ENCODE measurements at places on chromosomes 11 and 22. TPM values are rescaled to one million over a fixed set of nuclear protein-coding genes. Genes with fewer than 3 reads are reported as not detected.

- H3K4me1 ChIP-seq, result no peaks in the 10 kb centered on the region
- H3K27ac ChIP-seq, result no peak overlapping the region
- no peaks in the 10 kb centered on the region for H3K36me3 ChIP-seq
- H3K4me3 ChIP-seq, result no peak overlapping the region
- DNase-seq, result no peak
- no peaks in the 10 kb centered on the region for H3K27me3 ChIP-seq
Measured at GRCh38 chr11:130480186-130480585, 31.7 kb downstream of the ADAMTS15 start.

- no peaks in the 10 kb centered on the region for H3K36me3 ChIP-seq
- DNase-seq, result no peak
- H3K4me3 ChIP-seq, result peak overlapping the region; percentile 20
- peaks cover 12% of the 10 kb centered on the region for H3K4me1 ChIP-seq
Measured at GRCh38 chr11:8354622-8355415, 91.1 kb upstream of the LMO1 start.

GRCh38 chr11:45180179-45180847 is 33.9 kb downstream of the PRDM11 start:
- peaks cover 6% of the 10 kb centered on the region for H3K27me3 ChIP-seq
- DNase-seq, result no peak
- H3K27ac ChIP-seq, result no peak overlapping the region
- no peaks in the 10 kb centered on the region for H3K36me3 ChIP-seq
- peaks cover 6% of the 10 kb centered on the region for H3K4me1 ChIP-seq

DNA sequence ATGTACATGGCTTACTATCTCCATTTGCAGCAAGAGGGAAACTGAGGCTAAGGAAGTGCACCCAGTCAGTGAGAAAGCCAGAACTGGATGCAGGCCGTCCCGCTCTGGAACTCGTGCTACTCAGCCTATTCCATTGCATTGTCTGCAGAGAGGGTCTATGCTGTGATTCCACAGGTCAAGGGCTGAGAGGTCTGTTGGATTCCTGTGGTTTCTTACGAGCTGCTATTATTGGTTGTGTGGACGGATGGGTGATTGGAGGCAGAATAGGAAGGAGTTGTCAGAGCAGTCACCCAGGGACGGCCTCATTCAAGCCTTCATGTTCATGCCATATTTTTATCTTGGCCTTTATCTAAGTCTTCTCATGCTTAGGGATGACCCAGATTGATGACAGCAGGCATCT is 33.4 kb downstream of the SCGB1A1 start:
- H3K36me3 ChIP-seq, result no peaks in the 10 kb centered on the region
- DNase-seq, result no peak
- no peaks in the 10 kb centered on the region for H3K4me1 ChIP-seq
- no peak overlapping the region for H3K4me3 ChIP-seq
- peaks cover 1% of the 10 kb centered on the region for H3K27me3 ChIP-seq

GRCh38 chr11:46738887-46739286 is 19.9 kb downstream of the F2 start:
- H3K4me1 ChIP-seq, result no peaks in the 10 kb centered on the region
- peaks cover 8% of the 10 kb centered on the region for H3K36me3 ChIP-seq
- H3K27me3 ChIP-seq, result no peaks in the 10 kb centered on the region

GRCh38 chr22:17749605-17750395 is 24.5 kb downstream of the BID start:
- H3K4me3 ChIP-seq, result no peak overlapping the region
- H3K4me1 ChIP-seq, result no peaks in the 10 kb centered on the region
- H3K27me3 ChIP-seq, result no peaks in the 10 kb centered on the region
- peaks cover 10% of the 10 kb centered on the region for H3K36me3 ChIP-seq

GRCh38 chr11:130146796-130147195 is 12.8 kb upstream of the ST14 start:
- no peak for DNase-seq
- H3K27ac ChIP-seq, result no peak overlapping the region
- no peaks in the 10 kb centered on the region for H3K27me3 ChIP-seq
- H3K4me1 ChIP-seq, result peaks cover 48% of the 10 kb centered on the region

CRYBA4 gene
- not detected for total RNA-seq

RCOR2 gene
- total RNA-seq, result 0.16 TPM

CDKN1C gene
- total RNA-seq, result 0.19 TPM

MOGAT2 gene
- total RNA-seq, result 0.44 TPM

CD3G gene
- 0.21 TPM for total RNA-seq

ELFN2 gene
- total RNA-seq, result 0.03 TPM

KRTAP5-9 gene
- not detected for total RNA-seq
